ENCODE measurements at places on chromosomes 1 and 21. TPM values are rescaled to one million over a fixed set of nuclear protein-coding genes. Genes with fewer than 3 reads are reported as not detected.

DNA sequence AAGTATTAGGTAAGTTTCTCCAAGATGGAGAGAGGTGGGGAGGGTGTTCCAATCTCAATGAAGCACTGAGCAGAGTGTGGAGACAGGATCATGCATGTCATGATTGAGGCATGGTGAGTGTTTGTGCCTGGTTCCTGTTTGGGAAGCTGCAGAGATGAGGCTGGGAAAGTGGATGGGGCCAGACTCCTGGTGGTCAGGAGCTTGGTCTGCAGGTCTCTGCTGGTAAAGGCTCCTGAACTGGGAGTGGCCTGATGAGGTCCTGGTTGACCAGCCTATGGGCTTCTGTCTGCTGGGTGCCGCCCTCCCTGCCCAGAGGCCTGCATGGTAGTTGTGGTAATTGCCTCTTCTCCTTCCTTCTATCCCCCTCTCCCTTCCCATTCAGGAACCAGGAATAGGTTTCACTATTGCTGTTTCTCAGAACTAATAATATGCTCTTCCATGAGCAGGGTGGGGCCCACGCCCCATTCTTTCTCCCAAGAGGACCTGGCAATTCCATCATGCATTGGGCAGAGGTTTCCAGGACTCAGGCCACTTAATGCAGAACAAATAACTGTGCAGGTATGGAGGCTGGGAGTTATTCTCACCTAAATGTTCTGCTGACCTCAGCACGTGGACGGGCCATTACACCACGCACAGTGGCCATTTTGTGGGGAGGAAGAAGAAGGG, 24.5 kb downstream of the PROK1 start:
- no peak for DNase-seq
- H3K4me1 ChIP-seq, result peaks cover 16% of the 10 kb centered on the region
- H3K27ac ChIP-seq, result no peak overlapping the region

- no peak overlapping the region for H3K4me3 ChIP-seq
- H3K27ac ChIP-seq, result no peak overlapping the region
- no peaks in the 10 kb centered on the region for H3K27me3 ChIP-seq
- peaks cover 4% of the 10 kb centered on the region for H3K36me3 ChIP-seq
- peaks cover 60% of the 10 kb centered on the region for H3K4me1 ChIP-seq
- no peak for DNase-seq
Measured at GRCh38 chr21:15748586-15748985, 18.8 kb downstream of the USP25 start.

IL22RA1 gene
- total RNA-seq, result not detected

DNA sequence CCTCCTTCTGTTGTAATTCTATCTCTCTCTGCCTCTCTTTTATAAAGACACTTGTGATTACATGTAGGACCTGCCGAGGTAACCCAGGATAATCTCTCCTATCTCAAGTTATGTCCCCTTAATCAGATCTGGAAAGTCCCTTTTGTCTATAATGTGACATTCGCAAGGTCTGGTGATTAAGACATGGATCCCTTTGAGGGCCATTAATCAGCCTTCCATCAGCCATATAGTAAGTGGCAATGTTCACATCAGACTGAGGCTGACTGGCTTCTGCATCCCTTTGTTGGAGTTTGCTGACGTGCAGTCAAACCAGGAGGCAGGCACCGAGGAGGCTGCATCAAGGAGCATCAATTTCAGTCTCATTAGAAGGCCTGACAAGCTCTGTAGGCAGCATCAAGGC, 209.6 kb downstream of the BACH1 start:
- no peak overlapping the region for H3K4me3 ChIP-seq
- DNase-seq, result no peak
- H3K27ac ChIP-seq, result no peak overlapping the region
- H3K27me3 ChIP-seq, result no peaks in the 10 kb centered on the region
- peaks cover 5% of the 10 kb centered on the region for H3K36me3 ChIP-seq

DNA sequence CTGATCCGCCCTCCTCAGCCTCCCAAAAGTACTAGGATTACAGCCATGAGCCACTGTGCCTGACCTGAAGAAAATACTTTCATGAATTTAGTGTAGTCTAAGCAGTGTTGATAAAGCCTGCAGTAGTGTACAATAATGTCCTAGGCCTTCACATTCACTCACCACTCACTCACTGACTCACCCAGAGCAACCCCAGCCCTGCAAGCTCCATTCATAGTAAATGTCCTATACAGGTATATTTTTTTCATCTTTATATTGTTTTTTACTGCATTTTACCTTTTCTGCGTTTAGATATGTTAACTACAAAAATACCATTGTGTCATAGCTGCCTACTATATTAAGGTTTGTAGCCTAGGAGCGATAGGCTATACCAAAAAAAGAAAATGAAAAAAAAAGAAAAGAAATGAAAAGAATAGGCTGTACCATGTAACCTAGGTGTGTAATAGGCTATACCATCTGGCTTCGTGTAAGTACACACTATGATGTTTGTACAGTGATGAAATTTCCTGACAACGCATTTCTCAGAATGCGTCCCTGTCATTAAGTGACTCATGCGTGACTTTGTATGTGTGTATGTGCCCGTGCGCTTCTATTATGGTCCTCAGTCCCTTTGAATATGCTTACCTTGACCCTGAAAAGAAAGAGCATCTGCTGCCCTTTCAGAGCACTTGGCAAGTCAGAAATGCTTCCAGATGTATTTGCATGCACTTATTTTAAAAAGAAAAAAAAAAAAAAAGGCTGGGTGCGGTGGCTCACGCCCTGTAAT, 9.2 kb upstream of the SLAMF8 start:
- H3K27me3 ChIP-seq, result no peaks in the 10 kb centered on the region
- no peak overlapping the region for H3K27ac ChIP-seq
- no peak overlapping the region for H3K4me3 ChIP-seq
- DNase-seq, result no peak
- no peaks in the 10 kb centered on the region for H3K36me3 ChIP-seq

DNA sequence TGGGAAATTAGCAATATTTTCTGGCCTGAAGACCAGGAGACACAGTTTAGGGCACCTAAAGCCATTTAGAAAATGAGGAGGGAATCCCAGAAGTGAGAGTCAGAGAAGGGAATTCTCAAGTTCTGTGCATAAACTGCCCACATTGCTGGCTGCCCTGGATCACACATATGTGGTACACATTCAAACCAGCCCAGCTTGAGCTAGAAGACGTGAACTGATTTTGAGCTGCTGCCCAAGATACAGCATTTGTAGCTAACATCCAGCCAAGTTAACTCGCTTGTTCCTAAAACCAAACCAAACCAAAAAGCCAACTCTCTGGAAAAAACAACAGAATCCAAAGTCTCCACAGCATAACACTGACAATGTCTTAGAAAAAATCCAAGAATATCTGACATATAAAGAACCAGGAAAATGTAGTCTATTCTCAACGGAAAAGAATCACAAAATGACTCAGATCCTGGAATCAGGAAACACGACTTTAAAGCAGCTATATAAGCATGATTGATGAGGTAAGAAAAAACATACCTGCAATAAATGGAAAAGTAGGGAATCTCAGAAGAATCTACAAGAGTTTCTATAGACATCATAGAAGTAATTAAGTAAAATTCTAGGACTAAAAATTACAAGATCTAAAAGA, 18.2 kb upstream of the QSOX1 start:
- peaks cover 29% of the 10 kb centered on the region for H3K27me3 ChIP-seq
- no peak overlapping the region for H3K27ac ChIP-seq
- no peak for DNase-seq
- H3K4me3 ChIP-seq, result no peak overlapping the region
- H3K36me3 ChIP-seq, result no peaks in the 10 kb centered on the region
- H3K4me1 ChIP-seq, result peaks cover 6% of the 10 kb centered on the region

CYP4A22 gene
- not detected for total RNA-seq

NOS1AP gene
- total RNA-seq, result 0.21 TPM

DNA sequence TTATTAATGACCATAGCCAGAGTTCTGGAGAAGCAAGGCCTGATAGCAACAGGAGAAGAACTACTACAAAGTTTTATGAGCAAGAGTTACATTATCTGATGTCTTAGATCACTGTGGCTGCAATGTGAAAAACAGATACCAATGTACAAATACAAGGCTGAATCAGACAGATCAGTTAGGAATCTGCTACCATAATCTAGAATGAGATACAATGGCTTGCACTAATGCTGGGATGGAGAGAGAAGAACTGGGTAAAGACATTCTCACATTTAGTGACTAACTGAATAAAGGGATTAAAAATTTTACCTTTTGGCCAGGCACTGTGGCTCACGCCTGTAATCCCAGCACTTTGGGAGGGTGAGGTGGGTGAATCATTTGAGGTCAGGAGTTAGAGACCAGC, 41.3 kb downstream of the ARID4B start:
- no peak overlapping the region for H3K27ac ChIP-seq
- H3K36me3 ChIP-seq, result no peaks in the 10 kb centered on the region
- DNase-seq, result peak; percentile 20
- peak overlapping the region; percentile 7 for H3K4me3 ChIP-seq
- no peaks in the 10 kb centered on the region for H3K27me3 ChIP-seq
- H3K4me1 ChIP-seq, result peaks cover 51% of the 10 kb centered on the region

DNA sequence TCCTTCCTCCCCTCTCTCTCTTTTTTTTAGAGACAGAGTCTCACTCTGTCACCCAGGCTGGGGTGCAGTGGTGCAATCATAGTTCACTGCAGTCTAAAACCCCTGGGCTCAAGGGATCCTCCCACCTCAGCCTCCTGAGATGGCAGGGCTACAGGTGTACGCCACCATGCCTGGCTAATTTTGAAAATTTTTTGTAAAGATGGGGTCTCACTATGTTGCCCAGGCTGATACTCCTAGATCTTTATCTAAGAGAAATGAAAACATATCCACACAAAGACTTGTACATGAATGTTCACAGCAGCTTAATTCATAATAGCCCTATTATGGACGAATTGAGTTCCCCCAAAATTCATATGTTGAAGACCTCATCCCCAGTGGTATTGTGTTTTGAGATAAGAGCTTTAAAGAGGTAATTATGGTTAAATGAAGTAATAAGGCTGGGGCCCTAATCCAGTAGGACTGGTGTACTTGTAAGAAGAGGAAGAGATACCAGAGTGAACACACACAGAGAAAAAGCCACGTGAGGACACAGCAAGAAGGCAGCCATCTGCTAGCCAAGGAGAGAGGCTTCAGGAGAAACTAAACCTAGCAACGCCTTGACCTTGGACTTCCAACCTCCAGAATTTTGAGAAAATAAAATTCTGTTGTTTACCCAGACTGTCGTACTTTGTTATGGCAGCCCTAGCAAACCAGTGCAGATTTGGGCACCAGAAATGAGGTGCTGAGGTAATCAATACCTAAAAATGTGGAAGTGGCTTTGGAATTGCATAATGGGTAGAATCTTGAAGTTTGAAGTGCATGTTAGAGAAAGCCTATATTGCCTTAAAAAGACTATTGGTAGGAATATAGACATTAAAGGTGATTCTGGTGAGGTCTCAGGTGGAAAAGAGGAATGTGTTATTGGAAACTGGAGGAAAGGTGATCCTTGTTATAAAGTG, 13.2 kb downstream of the IFNLR1 start:
- no peaks in the 10 kb centered on the region for H3K4me1 ChIP-seq
- DNase-seq, result no peak
- H3K27me3 ChIP-seq, result no peaks in the 10 kb centered on the region
- H3K27ac ChIP-seq, result no peak overlapping the region

SLC25A34 gene
- 2.5 TPM for total RNA-seq

TMEM52 gene
- 0.88 TPM for total RNA-seq
